Cortex of kidney (tissue), 1 donor: ENCODE measurements at places on chromosomes 2 and 18.

- DNase-seq: no peak
These were observed 25.2 kb upstream of the FAM117B start for GRCh38 chr2:202609381-202610145.

- DNase-seq: no peak
These were observed 167.2 kb upstream of the RBBP8 start for GRCh38 chr18:22765896-22766295.

- no peak for DNase-seq
These were observed 126.7 kb downstream of the BCL2 start for GRCh38 chr18:63192885-63193349.

DNA sequence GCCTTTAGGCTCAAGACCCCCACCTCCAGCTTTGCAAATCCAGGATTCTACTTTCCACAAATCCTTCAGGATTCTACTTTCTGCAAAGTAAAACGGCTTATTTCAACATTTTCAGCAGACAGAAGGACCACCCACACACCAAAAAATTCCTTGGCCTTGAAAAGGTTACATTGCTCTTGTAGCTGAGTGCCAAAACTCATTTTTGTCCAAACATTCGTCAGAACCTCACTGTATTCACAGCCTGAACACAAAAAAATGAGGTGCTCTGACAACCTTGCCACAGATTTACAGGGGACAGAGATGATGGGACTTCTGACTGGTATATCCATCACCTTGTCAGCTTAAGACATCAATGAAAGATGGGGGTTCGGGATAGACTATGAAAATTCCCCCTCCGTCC lies 63.0 kb upstream of the COX7A2L start:
- no peak for DNase-seq

- no peak for DNase-seq
These were observed 82.2 kb upstream of the SLC1A4 start for GRCh38 chr2:64906853-64907536.

DNA sequence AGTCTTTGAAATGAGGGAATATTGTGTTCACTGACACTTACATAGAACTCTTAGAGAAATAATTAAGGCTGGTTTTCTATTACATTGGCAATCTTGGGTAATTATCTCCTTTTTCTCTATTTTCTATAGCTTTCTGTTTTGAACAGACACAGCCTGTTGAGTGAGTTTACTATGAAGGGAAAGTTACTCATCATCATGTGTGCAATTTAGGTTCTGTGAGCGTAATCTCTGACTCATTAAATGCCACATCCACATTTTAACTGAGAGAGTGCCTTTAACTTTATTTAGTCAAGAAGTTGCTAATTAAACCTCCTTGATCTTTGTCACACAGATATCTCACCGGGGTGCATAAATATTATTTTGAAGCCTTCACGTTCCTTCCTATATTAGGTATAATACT lies 174.0 kb upstream of the SLC8A1 start:
- no peak for DNase-seq

DNA sequence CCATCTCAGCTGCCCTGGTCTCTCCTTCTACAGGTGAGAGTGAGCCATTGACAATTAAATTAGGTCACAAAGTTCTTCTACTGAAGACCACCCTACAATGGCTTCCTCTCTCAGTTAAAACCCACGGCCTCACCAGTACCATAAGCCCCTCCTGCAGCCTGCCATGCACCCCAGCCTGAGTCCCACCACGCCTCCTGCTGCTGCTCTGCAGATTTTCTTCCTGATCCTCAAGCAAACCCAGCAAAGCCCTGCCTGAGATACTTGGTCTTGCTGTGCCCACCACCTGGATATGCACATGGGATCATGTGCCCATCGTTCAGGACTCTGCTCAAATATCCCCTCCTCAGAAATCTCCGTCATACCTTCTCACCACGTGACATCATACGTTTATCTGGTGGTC lies 696.6 kb downstream of the RNF144A start:
- DNase-seq: no peak

GRCh38 chr2:173401716-173402326 lies 47.1 kb downstream of the CDCA7 start:
- DNase-seq: no peak

DNA sequence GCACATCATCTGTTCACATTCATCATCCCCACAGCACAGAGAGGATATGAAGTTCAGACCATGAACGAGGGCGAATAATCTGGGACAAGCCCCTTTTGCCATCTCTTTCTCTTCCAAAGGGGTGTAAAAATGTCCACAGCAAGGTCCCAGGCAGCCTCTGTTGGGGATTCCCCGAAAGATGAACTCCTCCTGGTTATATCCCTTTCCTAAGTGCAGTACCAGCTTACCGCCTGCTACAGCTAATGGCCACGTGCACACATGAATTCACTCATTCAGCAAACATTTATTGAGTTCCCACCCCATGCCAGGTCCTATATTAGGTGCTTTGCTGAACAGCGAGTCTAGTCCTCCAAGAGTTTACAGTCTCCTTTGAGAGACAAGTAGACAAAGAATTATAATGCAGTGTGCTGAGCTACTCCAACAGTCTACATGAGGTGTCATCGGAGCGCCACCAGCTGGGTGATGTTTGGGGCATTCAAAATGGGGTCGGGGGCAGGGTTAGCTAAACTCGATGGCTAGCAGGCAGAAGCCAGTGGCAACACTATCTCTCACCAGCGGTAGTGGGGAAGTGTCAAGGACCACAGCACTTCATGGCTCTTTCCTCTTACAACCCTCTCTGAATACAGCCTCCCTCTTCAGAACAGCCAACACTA lies 228.9 kb downstream of the TMEM163 start:
- no peak for DNase-seq

DNA sequence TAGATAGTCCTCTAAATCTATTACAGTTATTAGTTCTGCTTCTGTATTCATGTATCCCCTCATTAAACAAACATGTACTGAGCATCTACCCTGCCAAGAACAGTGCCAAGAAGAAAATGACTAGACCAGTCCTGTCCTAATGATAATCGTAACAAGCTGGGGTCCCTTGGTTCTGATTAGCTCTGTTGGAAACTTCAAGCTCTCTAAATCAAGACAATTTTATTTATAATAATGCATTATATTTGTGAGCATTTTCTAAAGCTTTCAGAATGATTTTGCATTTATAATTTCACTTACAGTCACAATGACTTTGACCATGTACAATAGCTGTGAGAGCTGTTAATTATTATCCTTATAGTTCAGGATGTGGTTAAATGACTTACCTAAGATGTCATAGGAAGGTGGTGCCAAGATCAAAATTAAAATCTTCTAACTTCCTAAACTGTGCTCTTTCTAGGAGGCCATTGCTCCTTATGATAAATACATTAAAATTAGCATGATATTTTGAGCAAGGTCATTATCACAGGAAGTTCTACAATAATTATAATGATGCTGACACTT lies 336.5 kb upstream of the SLC39A10 start:
- no peak for DNase-seq

DNA sequence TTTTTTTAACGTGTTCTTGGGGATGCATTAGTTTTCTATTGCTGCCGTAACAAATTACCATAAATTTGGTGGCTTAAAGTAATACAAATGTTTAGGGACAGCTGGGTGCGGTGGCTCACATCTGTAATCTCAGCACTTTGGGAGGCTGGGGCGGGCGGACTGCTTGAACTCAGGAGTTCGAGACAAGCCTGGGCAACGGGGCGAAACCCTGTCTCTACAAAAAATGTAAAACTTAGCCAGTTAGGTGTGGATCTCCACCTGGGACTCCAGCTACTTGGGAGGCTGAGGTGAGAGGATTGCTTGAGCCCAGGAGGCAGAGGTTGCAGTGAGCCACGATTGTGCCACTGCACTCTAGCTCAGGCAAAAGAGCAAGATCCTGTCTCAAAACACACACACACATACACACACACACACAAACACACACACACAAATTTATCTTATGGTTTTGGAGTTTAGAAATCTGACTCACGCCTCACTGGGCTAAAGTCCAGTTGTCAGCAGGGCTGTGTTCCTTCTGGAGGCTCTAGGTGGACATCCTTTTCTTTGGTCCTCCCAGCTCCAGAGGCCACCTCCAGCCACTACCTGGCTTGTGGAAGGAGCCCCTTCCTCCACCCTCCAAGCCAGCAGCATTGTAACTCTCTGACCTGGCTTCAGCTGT lies 76.1 kb downstream of the SEPTIN10 start:
- no peak for DNase-seq

GRCh38 chr2:44531289-44531688 lies 169.5 kb downstream of the CAMKMT start:
- DNase-seq: no peak

DNA sequence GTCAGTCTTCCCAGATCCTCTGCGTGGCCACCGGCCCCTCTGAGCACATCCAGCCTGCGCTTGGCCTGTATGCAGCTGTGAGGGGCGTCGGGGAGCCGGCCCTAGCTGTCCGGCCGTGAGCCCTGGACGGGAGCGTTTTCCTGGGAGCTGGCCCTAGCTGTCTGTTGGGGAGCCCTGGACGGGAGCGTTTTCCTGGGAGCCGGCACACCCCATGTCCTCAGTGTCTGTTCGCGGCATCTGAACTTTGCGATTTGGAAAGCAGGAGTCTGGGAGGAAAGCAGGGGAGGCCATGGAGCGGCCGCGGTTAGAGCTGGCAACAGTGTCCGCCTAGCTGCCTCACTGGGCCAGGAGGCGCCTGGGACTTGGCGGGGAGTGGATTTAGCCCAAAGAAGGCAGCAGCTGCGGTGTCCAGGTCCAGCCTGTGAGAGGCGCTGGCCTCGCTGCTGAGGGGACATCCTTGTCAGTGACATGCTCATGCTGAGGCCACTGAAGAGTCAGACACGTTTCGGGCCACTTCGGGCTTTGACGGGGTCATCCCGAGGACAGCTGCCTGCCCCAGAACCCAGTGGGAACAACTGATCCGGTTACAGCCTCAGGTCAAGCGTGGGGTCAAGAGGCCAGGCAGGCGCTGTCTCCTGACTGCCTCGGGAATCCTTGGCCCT lies 75.8 kb downstream of the KCNG2 start:
- no peak for DNase-seq

DNA sequence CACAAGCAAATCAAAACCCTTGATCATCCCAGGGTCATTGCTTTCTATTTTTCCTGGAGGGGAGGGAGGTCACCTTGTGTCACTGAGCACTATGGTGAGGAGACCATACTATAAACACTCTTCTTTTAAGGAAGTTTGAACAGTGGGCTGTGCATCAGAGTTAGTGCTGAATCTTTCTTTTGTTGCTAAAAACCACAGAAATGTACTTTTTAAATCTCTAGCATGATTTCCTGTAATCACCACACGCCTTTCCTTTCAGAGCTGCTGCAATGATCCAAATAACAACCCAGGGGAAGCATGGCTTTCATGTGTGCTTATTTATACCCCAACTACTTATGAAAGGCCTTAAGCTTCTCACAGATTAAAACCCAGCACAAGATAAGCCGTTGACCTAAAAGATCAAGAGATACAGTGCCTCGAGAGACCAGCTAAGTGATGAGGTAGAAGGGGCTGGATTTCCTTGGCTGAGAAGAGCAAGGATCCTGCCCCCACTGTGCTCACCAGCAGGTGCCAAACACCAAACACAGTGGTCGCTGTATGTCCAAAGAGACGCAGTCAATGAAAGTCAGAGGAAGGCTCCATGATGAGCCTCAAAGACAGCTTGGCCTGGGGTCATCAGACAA lies 34.7 kb downstream of the TRABD2A start:
- DNase-seq: no peak

DNA sequence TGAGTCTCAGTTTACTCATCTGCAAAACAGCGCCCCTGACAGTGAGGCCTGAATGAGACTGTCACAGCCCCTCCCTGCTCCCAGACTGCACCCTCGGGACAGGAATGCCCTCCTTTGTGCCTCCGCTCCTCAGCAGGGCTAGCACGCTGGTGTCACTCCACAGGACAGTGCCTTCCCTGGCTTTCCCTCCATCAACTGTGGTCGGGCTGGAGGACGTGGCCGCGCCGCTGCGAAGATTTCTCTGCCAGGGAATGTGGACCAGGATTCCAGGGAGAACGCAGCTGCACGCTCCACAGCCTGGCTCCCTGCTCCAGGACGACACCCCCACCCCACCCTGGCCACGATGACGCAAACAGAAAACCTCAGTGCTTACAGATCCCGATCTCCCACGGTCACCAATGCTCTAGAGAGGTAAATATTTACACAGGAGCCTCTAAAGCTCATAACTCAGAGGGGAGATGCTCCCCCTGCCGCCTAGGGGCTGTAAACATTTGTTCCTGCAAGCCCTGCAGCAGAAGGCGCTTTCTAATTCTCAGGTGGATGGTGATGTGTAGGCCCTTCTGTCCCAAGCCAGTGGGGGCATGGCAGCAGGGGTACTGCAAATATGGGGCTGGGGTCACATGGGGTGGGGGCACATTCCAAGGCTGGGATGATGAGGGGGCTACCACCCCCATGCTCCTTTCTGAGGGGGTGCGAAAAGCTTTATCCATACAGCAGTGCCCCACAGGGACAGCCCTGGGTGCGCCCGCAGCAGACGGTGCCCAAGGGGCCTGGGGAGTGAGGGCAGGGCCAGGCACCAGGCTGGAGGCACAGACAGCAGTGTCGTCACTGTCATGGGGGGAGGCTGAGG lies 12.4 kb downstream of the HS6ST1 start:
- DNase-seq: no peak

- no peak for DNase-seq
These were observed 677.7 kb upstream of the NXPH2 start for GRCh38 chr2:139457873-139458272.

DNA sequence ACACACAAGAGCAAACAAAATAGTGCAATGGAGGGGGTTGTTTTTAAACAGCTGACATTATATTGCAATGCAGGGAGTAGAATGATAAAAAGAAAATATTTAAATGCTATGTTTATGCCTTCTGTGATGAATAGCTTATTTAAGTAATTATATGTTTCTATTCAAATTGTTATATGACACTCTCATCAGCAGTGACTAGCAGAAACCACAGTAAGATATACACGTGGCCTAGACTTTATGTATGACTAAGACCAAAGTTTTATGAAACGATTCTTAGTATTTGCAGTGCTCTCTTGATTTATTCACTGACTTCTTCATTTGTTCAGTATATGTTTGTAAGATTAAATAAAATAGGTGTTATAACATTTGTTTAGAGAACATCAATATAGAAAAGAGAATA lies 26.1 kb upstream of the C1D start:
- no peak for DNase-seq

DNA sequence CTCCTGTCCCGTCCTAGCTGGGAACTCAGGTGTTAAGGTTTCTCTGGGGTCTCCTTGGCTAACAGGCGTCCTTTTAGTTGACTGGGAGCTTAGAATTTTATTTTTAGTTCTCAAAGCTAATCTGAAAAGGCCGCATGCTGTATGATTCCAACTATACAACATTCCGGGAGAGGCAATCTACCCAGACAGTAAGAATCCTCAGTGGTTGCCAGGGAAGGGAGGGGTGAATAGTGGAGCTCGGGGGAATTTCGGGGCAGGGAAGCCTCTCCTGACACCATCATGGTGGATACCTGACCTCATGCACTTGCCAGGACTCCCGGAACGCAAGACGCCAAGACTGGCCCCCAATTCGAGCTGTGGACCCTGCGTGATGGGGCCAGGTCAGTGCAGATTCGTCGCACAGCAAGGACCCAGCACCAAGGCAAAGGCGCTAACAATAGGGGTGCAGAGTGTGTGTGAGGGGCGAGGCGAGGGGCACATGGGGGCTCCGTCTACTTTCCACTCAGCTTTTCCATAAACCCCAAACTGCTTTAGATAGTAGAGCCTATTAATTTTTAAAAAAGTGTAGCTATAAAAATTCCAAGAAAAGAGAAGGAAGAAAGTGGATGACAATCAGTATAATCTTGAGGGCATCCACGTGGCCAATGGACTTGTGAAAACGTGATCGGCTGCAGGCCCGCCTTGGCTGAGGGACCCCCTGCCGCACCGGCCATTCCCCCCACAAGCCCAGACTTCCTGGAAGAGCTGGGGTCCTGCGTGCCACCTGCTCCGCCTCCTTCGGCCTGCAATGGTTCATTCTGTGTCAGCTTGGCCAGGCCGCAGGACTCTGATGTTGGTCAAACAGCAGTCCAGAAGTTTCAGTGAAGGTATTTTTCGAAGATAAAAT lies 17.3 kb downstream of the PDCD1 start:
- no peak for DNase-seq
